ENCODE measurements at places on chromosomes 4 and X.

DNA sequence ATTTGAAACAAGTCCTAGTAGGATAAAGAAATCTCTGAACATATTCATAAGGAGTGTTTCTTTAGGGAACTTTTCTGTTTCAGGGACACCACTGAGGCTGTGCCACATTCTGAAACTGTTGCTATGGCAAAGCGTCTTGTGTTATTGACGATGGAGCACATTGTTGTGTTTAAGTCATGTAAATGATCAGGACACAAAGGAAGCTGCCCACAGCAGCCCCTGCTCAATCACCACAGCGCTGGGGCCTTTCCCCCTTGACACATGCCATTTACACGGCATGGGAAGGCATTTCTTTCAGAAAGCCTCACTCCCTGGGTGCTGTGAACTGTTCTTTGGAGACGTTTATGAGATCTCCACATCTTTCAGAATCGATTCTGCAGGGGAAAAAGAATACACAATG, 39.8 kb upstream of the MID1 start:
- no peak for DNase-seq

GRCh38 chr4:20487446-20487845, 212.8 kb upstream of the PACRGL start:
- no peak for DNase-seq

DNA sequence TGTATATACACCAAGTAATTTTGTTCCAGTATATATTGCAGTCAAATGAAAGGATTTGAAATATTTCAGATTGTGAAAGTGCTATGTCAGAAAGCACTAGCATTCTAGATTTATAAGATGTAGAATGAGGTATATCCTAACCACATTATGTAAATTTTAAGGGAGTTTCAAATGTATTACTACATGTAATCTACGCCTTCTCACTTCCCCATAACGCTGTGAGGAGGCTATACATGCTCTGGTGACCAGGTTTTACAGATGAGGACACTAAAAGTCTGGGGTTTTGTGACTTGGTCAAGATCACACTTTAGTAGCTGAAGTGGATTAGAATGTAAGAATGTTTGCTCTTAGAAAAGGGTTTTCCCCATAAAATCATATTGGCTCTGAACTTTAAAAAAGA, 8.1 kb downstream of the ENPEP start:
- no peak for DNase-seq

GRCh38 chr4:113169368-113169767, 119.9 kb downstream of the ANK2 start:
- DNase-seq = no peak

DNA sequence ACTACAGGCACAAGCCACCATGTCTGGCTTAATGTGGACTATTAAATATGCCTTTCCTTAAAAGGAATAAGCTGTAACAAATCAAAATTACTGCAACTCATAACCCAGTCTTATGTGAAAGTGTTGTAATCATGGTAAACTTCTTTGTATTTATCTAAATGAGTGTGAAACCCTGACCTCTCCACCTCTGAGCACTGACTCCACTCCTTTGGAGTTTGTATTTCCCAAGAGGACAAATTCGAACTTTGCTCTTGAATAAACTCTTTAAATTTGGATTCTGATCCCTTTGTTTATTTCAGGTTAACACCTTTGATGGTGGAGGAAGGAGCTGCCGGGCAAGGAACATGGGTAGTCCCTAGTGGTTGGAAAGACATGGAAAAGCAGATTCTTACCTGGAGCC, 48.3 kb upstream of the FAM9A start:
- DNase-seq = no peak

Data from activated CD4-positive, alpha-beta T cell treated with anti-CD3 and anti-CD28 coated beads for 4 hours (primary cell).